ENCODE measurements at places on chromosomes 11 and 22. TPM values are rescaled to one million over a fixed set of nuclear protein-coding genes. Genes with fewer than 3 reads are reported as not detected.

GRCh38 chr11:102347462-102348370 lies 702 bp downstream of the BIRC2 start:
- peaks cover 28% of the 10 kb centered on the region for H3K4me1 ChIP-seq
- H3K27me3 ChIP-seq, result no peaks in the 10 kb centered on the region
- peak overlapping the region; percentile 90 for H3K4me3 ChIP-seq
- H3K36me3 ChIP-seq, result peaks cover 18% of the 10 kb centered on the region

DNA sequence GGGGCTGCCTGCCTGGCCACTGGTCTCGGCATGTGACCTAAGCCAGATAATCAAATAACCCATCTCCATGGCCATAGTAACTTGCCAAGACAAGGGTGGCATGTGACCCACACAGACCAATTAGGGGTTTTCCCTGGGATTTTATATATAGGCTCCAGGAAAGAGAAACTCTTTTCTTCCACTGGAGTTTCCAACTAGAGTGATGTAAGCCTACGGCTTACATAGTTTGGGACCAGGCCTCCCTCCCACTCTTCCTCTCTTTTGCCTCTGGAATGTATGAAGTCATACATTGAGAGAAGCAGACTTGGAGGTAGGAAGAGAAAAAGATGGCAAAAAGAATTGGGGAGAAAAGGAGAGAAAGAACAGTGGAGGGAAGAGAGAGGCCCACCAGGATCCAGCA lies 84.6 kb upstream of the LDLRAD3 start:
- no peak for DNase-seq
- H3K36me3 ChIP-seq, result no peaks in the 10 kb centered on the region
- H3K27me3 ChIP-seq, result no peaks in the 10 kb centered on the region
- H3K4me3 ChIP-seq, result no peak overlapping the region
- H3K27ac ChIP-seq, result no peak overlapping the region

- DNase-seq, result no peak
- no peaks in the 10 kb centered on the region for H3K36me3 ChIP-seq
- peaks cover 29% of the 10 kb centered on the region for H3K27me3 ChIP-seq
- H3K27ac ChIP-seq, result no peak overlapping the region
These were observed 2.9 kb upstream of the FZD4 start for GRCh38 chr11:86957976-86958646.

GRCh38 chr22:30043161-30043560 lies 37.1 kb upstream of the HORMAD2 start:
- no peaks in the 10 kb centered on the region for H3K36me3 ChIP-seq
- H3K27me3 ChIP-seq, result no peaks in the 10 kb centered on the region
- no peak for DNase-seq
- H3K4me3 ChIP-seq, result no peak overlapping the region

DNA sequence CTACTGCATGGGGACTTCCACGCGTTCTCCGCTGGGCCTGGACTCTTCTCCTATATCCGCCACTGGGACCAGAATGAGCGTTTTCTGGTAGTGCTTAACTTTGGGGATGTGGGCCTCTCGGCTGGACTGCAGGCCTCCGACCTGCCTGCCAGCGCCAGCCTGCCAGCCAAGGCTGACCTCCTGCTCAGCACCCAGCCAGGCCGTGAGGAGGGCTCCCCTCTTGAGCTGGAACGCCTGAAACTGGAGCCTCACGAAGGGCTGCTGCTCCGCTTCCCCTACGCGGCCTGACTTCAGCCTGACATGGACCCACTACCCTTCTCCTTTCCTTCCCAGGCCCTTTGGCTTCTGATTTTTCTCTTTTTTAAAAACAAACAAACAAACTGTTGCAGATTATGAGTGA lies 7.7 kb downstream of the SLC3A2 start:
- peaks cover 40% of the 10 kb centered on the region for H3K36me3 ChIP-seq
- H3K27me3 ChIP-seq, result no peaks in the 10 kb centered on the region
- no peak for DNase-seq
- H3K4me3 ChIP-seq, result no peak overlapping the region
- peaks cover 39% of the 10 kb centered on the region for H3K4me1 ChIP-seq

GRCh38 chr22:41827671-41828070 lies 5.2 kb upstream of the SREBF2 start:
- peak overlapping the region; percentile 82 for H3K27ac ChIP-seq
- H3K4me1 ChIP-seq, result peaks cover 31% of the 10 kb centered on the region
- no peak for DNase-seq
- no peak overlapping the region for H3K4me3 ChIP-seq
- H3K27me3 ChIP-seq, result no peaks in the 10 kb centered on the region

DNA sequence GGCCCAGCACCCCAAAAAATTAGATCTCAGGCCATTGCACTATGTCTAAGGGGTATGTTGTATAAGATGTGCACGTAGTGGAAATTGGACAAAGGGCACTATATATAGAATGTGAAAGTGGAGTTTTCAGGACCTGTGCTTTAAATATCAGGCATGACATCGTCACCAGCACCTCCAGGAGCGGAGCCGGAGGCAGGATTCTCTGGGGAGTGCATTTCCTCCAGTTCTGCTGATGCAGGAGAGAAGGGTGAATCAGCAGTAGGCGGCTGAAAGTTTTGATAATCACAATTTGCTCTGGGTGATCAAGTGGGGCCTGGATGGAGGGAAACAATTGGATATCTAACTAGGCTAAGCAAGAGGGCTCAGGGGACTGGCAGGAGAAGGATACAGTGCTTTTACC lies 69.1 kb upstream of the NTM start:
- H3K27me3 ChIP-seq, result peaks cover 10% of the 10 kb centered on the region
- DNase-seq, result no peak
- no peaks in the 10 kb centered on the region for H3K4me1 ChIP-seq

GRCh38 chr22:29146771-29147170 lies 58.9 kb upstream of the EMID1 start:
- no peak for DNase-seq
- no peak overlapping the region for H3K4me3 ChIP-seq
- no peak overlapping the region for H3K27ac ChIP-seq
- H3K36me3 ChIP-seq, result no peaks in the 10 kb centered on the region
- H3K4me1 ChIP-seq, result no peaks in the 10 kb centered on the region

DNA sequence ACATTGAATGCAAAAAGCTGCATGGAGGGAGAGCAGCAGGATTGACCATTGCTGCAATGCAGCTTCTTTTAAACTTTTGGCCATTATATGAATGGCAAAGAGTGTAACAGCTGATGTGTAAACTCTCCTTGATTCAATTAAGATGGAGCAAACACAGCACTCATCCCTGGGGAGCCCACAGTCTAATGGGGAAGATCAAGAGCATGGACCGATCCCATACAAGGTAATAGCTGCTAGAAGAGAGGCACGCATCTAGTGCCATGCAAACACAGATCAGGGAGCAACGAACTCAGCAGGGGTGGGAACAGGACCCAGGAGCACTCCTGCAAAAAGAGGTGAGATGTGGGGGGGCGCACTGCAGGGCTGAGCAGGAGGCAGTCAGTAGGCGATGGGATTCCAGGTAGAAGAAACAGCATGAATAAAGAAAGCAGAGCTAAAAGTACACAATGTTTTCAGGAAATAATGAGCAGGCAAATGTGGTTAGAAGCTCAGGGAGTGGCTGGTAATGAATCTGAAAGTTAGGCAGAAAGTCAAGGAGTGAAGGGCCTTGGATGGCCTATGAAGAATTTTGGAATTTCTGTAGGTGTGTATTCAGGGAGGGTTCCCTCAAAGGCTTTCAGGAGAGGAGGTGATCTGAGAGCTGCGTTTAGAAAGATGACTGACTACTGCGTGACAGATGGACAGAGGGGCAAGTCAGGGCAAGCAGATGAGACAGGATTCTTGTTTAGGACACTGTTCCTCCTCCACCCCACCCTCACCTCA lies 17.2 kb upstream of the BMAL1 start:
- H3K27ac ChIP-seq, result no peak overlapping the region
- no peak for DNase-seq
- H3K4me3 ChIP-seq, result no peak overlapping the region
- peaks cover 30% of the 10 kb centered on the region for H3K27me3 ChIP-seq
- no peaks in the 10 kb centered on the region for H3K36me3 ChIP-seq
- H3K4me1 ChIP-seq, result peaks cover 8% of the 10 kb centered on the region

DNA sequence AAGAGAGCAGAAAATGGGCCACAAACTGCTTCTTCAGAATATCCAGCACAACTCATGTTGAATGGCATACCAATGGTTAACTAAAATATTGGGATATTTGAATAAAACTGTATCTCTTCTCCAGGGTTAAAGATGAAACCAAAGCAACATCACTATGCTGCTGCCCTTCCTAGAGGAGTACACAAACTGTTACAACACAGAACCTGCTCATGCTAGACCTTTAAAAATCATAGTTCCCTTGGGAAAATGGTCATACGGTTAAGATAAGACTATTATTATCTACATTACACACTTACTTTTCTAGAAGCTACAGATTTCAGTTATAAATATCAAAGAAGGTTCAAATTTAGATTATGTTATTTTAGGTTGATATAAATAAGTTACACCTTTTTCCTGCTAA lies 78.6 kb upstream of the TP53AIP1 start:
- H3K36me3 ChIP-seq, result no peaks in the 10 kb centered on the region
- no peak overlapping the region for H3K27ac ChIP-seq
- no peak for DNase-seq

LIPT2 gene
- total RNA-seq, result 1.8 TPM

Measured in natural killer cell treated with Interleukin-12 subunit alpha and Interleukin-12 subunit beta and Interleukin-15 and Interleukin-18, amount 100 ng/mL, for 72 hours (primary cell).